ENCODE measurements at places on chromosomes 11 and 22.

- DNase-seq = no peak
Observed at GRCh38 chr11:7605186-7605943, 67.9 kb downstream of the CYB5R2 start.

- no peak for DNase-seq
Observed at GRCh38 chr11:69213964-69214363, 58.2 kb downstream of the SMIM38 start.

- no peak for DNase-seq
Observed at GRCh38 chr22:20746431-20747189, 27.3 kb upstream of the SERPIND1 start.

DNA sequence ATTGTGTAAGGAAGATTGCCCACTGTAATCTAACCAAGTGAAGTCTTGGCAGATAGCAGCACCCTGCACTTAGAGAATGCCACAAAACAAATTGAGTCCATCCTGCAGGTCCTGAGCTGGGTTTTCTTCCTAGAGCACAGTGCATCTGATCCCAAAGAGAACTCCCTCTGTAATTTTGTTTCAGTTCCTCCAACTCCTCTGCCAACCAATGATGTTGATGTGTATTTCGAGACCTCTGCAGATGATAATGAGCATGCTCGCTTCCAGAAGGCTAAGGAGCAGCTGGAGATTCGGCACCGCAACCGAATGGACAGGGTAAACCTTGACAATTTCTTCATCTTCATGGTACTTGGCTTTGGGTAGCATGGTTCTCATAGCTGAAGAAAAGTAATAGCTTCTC is 33.1 kb upstream of the ST14 start:
- no peak for DNase-seq

DNA sequence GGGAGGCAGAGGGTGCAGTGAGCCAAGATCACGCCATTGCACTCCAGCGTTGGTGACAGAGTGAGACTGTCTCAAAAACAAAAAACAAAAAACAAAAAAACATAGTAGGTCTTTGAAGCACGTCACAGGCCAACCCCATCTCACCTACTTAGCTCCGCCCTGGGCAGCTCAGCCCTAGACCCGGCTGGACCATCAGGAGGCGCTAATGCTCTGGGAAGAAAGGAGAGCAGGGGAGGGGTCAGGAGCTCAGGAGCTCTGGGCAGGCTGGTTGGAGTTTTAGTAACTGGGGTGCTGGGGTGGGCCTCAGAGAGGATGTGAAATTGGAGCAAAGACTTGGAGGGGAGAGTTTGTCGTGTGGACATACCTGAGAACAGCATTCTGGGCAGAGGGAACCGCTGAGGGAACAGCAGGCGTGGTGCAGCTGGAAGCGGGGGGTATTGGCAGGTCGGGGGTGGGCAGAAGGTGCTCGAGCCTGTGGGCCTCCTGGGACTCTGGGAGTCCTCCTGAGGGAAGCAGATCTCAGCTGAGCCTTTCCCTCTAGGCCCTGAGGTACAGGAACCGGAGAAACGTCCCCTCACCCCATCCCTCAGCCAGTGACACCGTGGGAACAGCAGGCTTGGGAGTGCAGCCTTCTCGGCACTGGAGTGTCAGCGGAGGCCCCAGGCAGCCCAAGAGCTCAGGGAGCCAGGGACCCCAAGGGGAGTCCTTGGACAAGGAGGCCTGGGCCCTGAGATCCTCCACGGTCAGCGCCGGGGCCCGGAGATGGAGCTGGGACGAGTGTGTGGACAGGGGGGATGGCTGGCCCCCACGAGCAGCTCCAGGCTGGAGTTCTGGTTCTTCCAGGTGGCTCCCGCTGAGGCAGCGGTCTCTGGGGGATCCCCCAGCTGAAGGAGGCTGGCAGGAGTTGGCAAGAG is 2.2 kb upstream of the RPS6KA4 start:
- DNase-seq = peak; percentile 79

DNA sequence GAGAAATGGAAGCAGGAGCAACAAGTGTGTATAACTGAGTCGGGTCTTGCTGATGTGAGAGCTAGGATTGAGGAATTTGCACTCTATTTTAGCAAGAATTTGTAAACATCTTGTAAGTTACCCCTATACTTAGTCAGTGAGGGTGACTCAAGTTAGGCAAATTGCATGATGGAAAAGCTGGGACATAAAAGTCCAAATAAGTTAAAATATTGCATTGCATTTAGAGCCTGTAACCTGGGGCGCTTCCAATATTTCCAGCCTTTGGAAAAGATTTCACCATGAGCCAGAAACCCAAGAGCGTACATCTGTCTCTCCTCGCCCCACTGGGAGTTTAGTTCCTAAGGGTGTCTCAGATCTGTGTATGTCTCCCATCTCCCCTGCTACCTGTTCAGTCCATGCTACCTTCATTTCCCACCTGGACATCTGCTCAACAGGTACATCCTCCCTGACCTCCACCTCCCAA is 37.0 kb upstream of the ACCSL start:
- no peak for DNase-seq

- DNase-seq = peak; percentile 52
Observed at GRCh38 chr22:37273126-37273845, 9.0 kb upstream of the CYTH4 start.

- DNase-seq = no peak
Observed at GRCh38 chr22:43812890-43813289, 785 bp upstream of the EFCAB6 start.

DNA sequence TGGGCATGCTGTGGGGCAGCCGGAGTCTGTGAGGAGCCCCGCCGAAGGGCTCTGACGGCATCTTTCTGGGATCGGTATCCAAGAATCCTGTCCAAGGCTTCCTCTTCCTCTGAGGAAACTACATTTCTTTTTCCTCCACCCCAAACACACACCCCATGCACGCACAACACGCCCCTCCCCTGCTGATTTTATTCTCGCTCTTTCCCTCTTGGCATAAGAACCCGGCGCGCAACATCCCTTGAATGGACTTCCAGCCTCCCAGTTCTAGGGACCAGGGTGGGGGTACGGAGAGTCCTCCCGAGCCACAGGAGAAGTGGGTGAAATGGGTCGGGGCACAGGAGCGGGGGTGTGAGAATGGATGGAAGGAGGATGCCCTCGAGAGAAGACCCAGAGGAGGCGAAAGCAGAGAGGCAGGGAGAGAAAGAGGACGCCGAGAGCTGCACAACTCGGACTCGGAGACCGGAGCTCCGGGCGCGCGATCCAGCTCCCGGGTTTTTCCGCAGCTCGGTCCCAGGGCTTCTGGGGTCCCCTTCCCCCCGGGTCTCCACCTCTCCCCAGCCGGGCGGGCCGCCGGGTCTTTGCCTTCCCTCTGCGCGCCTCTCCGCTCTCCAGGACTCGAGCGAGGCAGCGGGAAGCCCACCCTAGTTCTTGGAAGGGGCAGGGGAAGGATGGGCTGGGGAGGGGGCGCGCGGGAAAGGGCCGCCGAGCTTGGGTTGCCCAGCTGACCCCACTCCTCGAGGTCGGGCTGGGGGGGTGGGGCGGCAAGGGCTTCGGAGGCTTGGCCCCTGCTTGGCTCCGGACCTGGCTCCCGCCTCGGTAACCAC is 1.5 kb upstream of the LARGE1 start:
- peak; percentile 35 for DNase-seq

DNA sequence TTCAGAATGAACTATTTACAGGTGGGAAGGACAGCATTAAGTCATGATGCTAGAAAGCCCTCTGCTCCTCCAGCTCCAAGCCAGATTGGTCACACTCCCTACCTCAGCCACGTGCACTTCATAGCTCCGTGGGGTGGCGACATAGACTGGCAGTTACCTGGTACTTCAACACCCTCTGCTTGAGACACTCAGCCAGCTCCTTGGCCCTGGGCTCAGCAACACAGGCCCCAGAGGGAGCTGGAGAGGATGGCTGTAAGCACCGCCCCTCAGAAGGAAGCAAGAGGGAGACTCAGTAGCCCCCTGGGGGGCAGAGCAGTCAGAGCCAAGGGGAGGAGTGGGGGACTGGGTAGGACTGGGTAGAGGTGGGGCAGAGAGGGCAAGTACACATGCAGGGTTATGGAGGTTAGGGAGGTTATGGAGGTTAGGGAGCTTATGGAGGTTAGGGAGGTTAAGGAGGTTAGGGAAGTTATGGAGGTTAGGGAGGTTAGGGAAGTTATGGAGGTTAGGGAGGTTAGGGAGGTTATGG is 102.1 kb upstream of the BID start:
- DNase-seq = no peak

GRCh38 chr11:125319649-125320048 is 155.1 kb downstream of the PKNOX2 start:
- DNase-seq = no peak

- DNase-seq = no peak
Observed at GRCh38 chr11:116510886-116511650, 261.7 kb downstream of the BUD13 start.

DNA sequence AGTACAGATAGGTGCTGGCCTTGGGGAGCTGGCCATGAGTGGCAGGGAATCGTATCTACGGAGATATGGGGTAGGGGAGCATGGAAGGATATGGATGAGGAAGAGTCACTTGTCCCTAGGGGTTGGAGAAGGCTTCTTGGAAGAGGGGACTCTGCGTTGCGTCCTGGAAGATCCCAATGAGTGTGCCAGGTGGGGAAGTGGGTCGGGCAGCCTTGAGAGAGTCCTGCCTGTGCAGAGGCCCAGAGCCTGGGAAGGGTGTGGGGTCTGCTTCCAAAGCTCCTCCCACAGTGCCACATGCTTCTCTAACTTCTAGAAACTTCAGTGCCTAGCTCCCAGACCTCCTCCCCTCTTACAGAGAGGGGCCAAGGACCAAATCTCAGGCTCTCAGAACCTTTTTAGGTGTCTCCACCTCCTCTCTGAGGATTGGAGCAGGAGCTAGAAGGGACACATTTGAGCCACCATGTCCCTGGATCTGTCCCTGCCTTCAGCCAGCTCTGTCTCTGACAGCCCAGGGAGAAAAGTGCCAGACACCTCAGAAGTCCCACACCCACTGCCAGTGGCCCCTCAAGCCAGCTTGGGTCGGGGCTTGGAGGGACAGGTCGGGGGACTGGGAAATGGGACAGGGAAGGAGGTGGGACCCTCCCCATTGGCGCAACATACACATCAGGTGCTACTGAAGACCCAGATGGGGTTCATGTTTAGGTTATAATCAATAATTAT is 11.0 kb downstream of the RHBDD3 start:
- DNase-seq = no peak

DNA sequence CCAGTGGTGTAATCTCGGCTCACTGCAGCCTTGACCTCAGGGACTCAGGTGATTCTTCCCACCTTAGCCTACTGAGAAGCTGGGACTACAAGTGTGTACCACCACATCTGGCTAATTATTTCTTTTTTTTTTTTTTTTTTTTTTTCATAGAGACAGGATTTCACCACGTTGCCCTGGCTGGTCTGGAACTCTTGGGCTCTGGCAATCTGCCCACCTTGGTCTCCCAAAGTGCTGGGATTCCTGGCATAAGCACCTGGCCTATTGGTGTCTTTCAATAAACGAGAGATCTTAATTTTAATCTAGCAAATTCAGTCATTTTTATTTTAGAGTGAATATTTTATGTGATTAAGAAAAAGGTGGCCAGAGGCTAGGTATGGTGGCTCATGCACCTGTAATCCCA is 40.1 kb downstream of the DGCR2 start:
- DNase-seq = no peak

- no peak for DNase-seq
Observed at GRCh38 chr22:38205261-38206128, 3.7 kb downstream of the MAFF start.

- DNase-seq = no peak
Observed at GRCh38 chr11:105220121-105220520, 80.6 kb upstream of the CARD18 start.

GRCh38 chr11:82462608-82463242 is 270.9 kb downstream of the FAM181B start:
- DNase-seq = no peak

- DNase-seq = no peak
Observed at GRCh38 chr22:36682811-36683210, 20.7 kb downstream of the CACNG2 start.

DNA sequence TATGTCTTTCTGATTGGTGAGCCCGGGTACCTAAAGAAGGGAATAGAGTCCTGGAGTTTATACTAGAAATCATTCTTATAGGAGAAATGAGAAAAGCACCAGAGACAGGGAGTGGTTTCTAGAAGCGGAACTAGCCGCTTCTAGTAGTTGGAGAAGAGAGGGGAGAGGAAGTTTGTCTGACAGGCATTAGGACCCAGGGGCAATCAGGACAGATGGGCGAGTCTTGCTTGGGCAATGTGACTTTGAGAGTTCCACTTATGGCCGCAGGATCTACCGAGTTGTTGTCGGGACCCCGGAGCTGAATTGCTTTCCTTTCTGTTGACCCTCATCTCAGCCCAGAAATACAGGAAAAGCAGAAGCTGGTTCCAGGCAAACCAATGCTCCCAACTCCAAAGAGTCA is 596.8 kb upstream of the CNTN5 start:
- DNase-seq = no peak

GRCh38 chr11:17853280-17853679 is 118.7 kb downstream of the KCNC1 start:
- no peak for DNase-seq

DNA sequence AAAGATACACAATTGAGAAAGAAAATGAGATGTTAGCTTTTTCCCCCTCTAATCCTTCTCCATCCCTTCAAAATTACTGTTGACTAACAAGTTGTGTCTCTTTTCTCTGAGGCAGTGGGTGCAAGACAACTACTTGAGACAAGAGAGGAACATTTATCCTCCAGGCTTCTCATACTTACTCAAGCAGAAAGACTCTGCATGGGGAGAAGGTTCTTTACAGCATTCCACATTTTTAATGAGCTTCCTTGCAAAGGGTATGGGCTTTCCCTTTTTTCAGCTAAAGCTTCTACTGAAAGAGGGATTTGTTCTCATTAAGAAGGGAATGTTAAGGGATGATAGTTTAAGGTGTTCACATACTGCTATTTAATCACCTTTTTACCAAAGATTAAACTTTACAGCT is 47.8 kb downstream of the PAX6 start:
- no peak for DNase-seq

DNA sequence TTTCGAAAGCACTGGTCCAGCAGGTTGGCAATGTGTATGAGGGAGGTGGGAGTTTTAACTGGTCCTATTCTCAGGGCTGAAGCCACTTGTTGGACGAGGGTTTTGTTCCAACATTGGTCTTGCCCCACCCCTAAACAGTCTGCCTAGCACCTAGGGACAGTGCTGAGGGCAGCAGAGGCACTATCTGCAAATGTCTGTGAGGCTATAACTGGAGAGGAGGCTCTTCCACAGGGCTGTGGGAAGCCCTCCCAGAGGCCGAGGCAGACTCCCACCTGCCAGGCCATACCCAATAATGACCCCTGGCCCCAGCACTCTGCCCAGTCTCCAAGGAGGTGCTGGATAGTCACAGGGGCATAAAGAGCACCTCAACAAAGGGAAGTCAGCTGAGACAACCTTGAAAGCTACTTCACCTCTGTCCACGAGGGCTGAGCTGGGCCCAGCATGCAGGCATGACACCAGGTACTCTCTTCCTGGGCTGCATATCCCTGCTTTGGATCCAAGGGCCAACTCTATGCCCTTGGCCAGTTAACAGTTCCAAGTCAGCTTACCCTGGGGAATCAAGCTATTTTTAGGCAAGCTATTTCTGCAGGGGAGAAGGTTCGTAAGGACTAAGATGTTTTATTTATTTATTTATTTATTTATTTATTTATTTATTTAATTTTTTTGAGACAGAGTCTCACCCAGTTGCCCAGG is 40.2 kb upstream of the SLC25A1 start:
- DNase-seq = no peak

GRCh38 chr11:44137057-44137456 is 41.6 kb downstream of the EXT2 start:
- DNase-seq = no peak

- DNase-seq = no peak
Observed at GRCh38 chr11:34667810-34668582, 47.1 kb downstream of the EHF start.

GRCh38 chr22:32622004-32622743 is 147.6 kb downstream of the FBXO7 start:
- DNase-seq = no peak

All from activated CD4-positive, alpha-beta T cell treated with anti-CD3 and anti-CD28 coated beads for 36 hours (primary cell).